ENCODE measurements at places on chromosomes 16 and 17.

DNA sequence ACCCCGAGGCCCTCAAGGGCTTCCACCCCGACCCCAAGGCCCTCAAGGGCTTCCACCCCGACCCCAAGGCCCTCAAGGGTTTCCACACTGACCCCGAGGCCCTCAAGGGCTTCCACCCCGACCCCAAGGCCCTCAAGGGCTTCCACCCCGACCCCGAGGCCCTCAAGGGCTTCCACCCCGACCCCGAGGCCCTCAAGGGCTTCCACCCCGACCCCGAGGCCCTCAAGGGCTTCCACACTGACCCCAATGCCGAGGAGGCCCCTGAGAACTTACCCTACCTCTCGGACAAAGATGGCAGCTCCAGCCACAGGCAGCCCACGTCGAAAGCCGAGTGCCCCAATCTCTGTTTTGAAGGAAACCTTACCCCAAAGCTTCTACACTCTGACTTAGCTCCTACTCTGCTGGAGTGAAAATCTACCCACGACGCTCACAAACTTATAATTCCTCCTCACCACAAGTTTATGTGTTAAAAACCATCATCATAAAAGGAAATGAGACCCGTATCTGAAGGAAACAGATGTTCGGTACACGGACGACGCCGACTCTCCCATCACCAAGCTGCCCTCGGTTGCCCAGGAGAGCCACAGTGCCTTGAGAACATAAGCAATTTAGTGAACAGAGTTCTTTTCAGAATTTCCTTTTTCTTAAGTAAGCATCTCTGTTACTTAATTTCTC, 61.2 kb upstream of the RPH3AL start:
- no peak for DNase-seq

GRCh38 chr17:21042458-21043295, at the start of gene USP22:
Gene USP22, minus strand, starts transcription at chr17:21043011. Its CDS starts 176 bp downstream, at chr17:21042835.
- no peak for DNase-seq

GRCh38 chr16:87664792-87665191, 62.5 kb downstream of the JPH3 start:
- no peak for DNase-seq

- no peak for DNase-seq
Measured at GRCh38 chr16:51592535-51593300, 441.6 kb upstream of the SALL1 start.

DNA sequence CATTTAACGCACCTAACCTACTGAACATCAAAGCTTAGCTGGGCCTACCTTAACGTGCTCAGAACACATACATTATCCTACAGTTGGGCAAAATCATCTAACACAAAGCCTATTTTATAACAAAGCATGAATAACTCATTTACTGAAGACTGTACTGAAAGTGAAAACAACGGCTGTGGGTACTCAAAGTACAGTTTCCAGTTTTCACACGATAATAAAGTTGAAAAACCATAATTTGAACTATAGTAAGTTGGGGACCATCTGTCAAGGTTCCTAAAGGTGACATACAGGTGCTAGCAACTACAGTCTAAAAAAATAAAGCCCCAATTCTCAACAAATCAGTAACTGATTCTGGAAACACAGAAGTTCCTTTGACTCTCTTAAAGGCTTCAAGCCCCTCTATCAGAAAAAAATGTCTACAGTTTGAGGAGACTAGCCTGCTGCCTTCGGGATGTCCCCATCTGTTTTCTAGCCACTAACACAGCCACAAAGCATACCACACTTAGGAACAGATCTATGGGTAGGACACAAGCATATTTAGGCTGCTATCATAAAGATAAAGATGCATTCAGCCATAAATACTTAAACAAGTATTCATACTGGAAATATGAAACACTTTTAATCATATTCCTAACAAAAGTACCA, 71.3 kb downstream of the KANSL1 start:
- DNase-seq: no peak

DNA sequence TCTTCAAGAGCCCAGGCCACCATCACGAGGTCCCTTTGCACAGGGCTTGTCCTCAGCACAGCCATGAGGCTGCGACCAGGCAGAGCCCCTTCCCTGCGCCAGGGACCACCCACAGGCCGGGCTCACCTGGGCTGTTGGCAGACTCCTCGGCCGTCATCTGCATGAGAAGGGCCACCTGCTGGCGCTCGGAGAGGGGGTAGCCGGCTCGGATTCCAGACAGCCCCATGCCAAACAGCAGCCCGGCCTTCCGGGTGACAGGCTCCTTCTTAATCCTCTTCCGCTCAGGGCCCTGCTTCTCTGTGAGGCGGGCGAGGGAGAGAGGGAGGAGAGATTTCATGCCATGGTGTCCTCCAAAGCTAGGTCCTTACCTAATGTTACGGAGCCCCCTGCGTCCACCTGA, 73.4 kb downstream of the ZNF778 start:
- no peak for DNase-seq
